ENCODE measurements at places on chromosomes 6 and 20.

- DNase-seq = no peak
These were observed 28.1 kb upstream of the VAPB start for GRCh38 chr20:58360936-58361335.

- no peak for DNase-seq
These were observed 90.5 kb downstream of the PRND start for GRCh38 chr20:4812216-4812615.

DNA sequence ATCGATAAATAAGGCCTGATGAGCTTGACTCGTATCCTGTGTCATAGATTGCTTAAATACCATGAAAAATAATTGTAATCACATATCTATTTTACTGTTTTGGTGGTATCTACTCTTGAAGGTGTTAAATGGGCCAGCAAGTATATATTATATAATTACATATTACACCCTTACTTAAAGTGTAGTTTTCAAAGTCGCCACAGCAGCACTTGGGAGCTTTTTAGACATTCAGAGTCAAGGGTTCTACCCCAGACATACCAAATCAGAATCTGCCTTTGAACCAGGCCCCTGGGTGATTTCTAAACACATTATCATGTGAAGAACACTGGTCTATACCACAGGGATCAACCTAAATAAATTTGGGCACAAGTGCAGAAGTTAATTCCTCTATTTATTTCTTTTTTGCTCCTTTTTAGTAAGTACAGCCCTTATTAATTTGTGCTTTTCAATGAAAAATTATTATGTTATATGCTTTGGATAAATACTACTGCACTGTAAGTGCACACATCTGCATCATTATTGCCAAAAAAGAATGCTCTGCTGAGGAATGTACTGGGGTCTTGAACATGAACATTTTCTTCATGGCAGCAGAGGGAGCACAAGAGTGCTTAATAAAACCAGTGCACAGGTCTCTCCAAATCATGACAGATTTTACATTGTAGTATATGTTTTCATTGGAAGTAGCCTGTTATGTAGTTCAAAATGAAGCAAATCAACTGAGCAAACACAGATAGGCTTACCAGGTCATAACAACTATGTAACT is 3.1 kb upstream of the ATXN1 start:
- DNase-seq = no peak

- DNase-seq = no peak
These were observed 33.5 kb upstream of the MCM9 start for GRCh38 chr6:118968416-118968815.

DNA sequence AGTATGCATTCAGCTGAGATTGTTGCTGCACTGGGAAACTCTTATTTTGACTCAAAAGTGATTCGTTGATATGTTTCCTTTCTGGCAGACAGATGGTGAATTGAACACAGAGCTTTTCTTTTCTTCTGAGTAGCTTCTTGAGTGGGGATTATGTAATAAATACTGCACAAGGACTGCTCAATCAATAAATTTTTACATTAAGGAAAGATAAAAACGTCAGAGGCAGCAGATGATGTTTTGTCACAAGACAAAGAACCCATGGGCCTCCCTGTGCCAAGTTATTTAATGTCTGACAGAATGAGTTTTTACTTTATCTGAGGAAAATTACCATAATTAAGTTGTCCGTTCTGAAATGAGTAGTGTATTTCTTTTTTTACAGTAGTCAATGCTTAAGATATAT is 460.3 kb downstream of the UTRN start:
- DNase-seq = no peak

DNA sequence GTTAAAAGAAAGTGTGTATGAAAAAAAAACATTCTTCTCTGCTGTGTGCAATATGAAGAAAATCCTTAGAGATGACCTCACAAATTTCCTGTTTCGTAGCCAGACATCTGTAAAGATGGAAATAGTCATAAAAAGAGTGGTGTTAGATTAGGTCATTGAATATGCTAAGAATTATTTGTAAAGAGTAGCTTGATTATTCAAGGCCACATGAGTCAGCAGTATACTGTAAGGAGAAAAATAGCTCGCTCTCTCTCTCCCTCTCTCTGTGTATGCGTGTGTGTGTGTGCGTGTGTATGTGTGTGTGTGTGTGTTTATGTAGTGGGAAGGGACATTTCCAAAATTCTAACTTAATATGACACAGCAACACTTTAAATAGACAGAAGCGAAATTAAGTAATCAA is 78.8 kb downstream of the PTCHD4 start:
- no peak for DNase-seq

DNA sequence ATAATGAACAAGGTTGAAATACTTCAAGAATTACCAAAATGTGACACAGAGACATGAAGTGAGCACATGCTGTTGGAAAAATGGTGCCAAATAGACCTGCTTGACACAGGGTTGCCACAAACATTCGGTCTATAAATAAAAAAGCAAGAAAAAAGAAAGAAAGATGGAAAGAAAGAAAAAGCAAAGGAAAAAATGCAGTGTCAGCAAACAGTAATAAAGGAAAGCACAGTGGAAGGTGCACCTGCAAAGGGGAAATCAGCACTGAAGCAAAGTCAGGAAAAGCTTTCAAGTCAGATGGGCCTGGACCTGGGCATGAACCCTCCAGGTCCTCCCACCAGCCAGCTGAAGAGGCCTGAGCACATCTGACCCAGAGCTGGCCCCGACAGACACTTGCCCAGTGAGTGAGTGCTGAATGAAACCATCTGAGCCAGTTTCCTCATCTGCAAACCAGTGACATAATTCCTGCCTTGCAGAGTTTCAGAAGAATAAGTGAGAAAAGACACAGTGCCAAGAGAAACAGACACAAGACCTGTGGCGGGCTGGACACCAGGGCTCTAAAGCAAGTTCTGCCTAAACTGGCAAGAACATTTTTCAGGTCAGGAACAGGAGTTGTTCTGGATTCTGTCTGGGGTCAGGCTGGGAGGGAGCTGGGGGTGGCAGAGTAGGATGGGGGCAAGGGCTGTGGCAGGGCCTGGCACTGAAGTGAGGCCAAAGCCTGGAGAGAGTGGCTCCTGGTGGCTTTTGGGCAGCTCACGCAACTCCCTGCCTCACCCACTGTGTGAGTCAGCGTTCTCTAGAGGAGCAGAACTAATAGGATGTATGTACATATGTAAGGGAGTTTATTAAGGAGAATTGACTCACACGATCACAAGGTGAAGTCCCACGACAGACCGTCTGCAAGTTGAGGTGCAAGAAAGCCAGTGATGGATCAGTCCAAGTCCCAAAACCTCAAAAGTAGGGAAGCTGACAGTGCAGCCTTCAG is 23.9 kb upstream of the MICB start:
- DNase-seq = no peak

DNA sequence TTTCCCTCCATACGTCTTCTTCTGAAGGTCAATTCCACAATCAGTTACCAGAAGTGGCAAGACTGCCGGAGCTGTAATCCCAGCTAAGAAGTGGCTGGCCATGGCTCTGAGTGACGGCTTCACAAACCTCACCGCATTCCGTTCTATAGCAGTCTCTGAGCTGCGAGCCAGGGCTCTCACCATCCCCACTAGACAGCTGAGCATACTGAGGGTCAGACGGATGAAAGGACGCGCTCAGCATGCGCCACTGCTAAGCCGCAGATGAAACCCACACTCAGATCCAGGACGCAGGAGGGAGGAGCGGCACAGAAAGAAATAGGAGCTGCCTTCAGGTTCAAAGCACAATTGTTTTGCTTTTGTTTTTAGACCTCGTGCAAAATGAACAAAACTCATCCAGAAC is 97.9 kb downstream of the ANKRD60 start:
- DNase-seq = no peak

- DNase-seq = no peak
These were observed 615.3 kb downstream of the TFAP2A start for GRCh38 chr6:9799582-9799981.

- no peak for DNase-seq
These were observed 73.2 kb downstream of the ARID1B start for GRCh38 chr6:156850353-156850752.

DNA sequence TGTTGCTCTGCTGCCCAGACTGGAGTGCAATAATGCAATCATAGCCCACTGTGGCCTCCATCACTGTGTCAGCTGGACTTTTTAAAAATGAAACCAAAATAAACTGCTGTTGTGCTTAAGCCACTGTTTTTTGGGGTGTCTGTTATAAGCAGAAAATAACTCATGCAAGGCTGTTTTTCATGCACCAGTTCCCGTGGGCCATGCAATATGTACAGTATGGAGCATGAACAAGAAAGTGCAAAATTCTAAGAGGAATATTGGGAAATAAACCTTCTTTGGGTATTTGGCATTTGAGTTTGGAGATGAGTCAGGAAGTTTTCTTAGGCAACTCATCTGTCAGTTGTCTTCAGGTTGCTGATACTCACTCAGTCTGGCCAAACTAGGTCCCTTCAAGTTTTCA is 14.9 kb upstream of the ZFAND3 start:
- no peak for DNase-seq

GRCh38 chr6:150143516-150144293 is 861 bp downstream of the PPP1R14C start:
- DNase-seq = no peak

- no peak for DNase-seq
These were observed 9.2 kb downstream of the NRN1 start for GRCh38 chr6:5997420-5997987.
